ENCODE measurements at places on chromosomes 12 and 14.

DNA sequence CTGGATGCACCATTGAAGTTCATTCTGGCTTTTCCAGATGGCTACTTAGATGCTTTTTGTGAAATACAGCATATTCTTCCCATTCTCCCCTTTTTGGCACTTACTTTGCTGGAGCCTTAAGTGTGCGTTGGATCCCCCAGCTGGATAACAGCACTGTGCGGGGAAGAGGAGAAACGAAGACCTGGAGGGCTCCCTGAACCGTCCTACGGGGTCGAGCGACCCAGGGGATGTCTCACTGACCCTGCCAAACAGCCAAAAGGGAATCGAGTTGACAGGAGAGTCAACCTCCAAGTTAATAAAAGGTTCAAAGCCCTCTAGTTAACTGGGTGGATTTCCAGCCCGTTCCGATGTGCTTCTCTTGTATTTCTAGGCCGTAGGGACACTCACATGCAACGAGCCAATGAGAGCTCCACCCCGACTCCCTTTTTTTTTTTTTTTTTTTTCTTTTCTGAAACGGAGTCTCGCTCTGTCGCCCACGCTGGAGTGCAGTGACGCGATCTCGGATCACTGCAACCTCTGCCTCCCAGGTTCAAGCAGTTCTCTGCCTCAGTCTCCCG, 1.0 kb upstream of the CAMKK2 start:
- DNase-seq, result peak; percentile 18

DNA sequence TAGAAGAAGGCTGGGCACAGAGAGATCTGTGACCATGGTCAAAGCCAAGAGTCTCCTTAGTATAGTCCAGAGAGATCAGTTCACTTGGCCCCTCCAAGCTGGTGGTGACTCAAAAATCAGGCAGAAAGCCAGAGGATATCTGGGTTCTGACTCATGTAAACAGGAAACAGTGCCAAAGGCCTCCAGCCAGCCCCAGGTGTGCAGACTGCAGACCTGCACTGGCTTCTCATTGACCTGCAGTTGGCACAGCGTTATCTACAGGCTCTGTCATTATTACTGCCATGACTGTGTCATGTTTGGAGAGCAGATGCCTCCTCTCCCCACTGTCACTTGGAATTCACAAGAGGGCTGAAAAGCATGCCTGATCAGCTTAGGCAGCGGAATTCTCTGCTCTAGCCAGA, 295.7 kb upstream of the PRKD1 start:
- no peak for DNase-seq

- no peak for DNase-seq
Observed at GRCh38 chr12:45334396-45334795, 118.5 kb downstream of the ANO6 start.

GRCh38 chr14:88829188-88829587, 4.7 kb downstream of the TTC8 start:
- no peak for DNase-seq

GRCh38 chr14:22084393-22085281, 411.0 kb upstream of the OR4E1 start:
- no peak for DNase-seq
